ENCODE measurements at places on chromosomes 4 and X.

DNA sequence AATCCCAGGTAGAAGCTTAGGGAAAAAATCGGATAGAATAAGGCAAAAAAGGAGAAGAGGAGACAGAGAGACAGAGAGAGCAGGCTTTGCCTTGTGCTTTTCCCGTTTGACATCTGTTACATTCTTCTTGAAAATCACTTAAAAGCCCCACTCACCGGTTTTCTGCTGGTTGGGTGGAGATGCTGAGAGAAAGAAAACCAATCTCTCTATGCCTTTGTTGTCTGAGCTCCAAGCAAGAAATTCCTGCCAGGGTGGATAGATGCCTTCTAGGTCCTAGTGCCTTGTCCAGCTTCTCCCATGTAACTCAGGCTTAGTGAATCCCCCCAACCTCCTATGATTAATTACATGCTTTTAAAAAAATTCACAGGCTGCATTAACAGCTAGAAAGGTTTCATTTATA, at the start of gene DCX:
Gene DCX, minus strand, starts transcription at position 210 of the 400 bp plus-strand sequence. CDS start 1,794 bp downstream, outside the sequence.
- DNase-seq = no peak

GRCh38 chr4:53234111-53234510, 131.8 kb downstream of the SCFD2 start:
- no peak for DNase-seq

- no peak for DNase-seq
These were observed 32.9 kb upstream of the GPR78 start for GRCh38 chr4:8547108-8547911.

DNA sequence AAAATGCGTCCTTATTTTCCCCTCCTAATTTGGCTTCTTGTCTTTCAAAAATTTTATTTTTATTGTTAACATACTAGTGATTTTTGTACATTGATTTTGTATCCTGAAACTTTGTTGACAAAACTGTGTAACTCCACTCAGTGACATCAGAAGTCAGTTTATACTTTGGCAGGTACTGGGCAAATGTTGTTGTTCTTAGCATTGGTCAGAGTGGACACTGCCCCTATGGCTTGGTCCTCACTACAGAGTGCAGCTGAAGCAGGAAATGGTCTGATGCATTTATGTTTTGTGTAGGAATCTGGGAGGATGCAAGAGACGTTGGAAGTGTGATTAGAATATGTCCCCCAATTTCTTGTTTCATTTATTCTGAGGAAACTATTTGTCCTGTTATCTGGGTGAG, 205.5 kb upstream of the CENPE start:
- no peak for DNase-seq

DNA sequence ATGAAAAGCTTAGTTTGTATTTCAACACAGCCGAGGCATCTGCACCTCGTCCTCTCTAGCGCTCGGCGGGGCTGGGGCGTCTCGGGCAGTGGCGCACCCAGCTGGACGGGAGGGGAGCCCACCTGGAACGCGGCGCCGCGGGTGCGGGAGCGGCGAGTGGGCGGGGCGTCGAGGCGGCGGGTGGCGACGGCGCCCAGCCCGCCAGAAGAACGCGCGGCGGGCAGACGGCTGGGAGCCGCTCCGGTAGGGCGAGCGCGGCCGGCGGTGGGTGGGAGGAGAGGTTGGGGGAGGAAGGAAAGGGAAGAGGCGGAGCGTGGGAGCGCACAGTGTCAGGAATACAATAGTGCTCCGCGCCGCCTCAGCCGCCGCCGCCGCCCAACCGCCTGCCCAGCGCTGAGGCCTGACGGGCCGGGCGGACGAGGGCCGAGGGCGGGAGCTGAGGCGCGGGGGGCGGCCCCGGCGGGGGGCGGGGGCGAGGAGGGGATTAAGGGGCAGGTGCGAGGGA, at the start of gene JADE3:
Gene JADE3, plus strand, starts transcription at position 324 of the 505 bp plus-strand sequence. CDS start 72,474 bp downstream, outside the sequence.
- peak; percentile 92 for DNase-seq

DNA sequence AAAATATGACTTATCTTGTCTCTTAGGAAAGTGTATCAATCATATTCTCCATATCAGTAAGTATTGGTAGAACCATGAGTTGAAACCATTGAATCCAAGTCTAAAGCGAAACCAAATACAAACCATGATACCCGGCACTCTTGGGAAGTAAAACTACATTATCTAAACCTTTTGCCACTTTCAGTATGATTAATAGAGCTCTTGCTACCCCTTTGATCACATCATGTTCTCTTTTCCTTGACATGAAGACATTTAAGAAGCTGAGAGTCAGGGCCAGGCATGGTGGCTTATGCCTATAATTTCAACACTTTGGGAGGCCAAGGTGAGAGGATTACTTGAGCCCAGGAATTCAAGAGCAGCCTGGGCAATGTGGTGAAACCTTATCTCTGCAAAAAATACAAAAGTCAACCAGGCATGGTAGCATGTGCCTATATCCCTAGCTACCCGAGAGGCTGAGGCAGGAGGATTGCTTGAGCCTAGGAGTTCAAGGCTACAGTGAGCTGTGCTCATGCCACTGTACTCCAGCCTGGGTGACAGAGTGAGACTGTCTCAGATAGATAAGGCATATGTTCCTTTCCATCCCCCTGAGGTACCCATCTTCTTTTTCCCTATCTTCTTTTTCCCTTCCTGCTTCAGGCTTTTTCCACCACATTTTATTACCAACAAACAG, 45.4 kb downstream of the CEP135 start:
- no peak for DNase-seq

- no peak for DNase-seq
These were observed 642.4 kb downstream of the TRIML1 start for GRCh38 chr4:188781655-188782054.

DNA sequence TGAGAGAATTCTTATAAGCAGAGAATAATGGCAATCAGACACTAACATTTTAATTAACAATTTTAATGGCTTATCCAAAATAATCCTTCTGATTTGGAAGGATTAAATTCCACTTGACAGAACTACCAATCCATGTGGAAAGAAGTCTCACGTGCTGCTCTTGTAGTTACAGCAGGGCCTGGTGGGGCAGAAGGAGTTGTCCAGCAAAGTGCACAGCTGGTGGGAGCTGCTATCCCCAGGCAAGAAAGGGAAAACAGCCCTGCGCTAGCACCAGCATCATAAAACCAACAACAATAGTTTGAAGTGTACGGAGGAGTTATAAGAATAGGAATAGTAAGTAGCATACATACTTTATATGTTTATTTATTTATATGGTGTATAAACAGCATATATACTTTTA, 127.4 kb upstream of the TRIM2 start:
- no peak for DNase-seq

GRCh38 chr4:42445038-42445437, 47.8 kb downstream of the SHISA3 start:
- DNase-seq = no peak

DNA sequence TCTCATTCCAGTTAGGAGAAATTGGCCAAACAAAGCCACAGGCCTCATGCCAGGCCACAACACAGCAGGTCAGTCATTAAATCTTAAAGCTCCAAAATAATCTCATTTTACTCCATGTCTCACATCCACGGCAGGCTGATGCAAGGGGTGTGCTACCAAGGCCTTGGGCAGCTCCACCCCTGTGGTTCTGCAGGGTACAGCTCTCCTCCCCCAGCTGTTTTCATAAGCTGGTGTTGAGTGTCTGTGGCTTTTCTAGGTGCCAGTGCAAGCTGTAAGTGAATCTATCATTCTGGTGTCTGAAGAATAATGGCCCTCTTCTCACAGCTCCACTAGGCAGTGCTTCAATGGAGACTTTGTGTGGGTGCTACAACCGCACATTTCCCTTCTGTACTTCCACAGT, 949.2 kb downstream of the TECRL start:
- DNase-seq = no peak

GRCh38 chrX:13196782-13197181, 123.1 kb downstream of the ATXN3L start:
- no peak for DNase-seq

DNA sequence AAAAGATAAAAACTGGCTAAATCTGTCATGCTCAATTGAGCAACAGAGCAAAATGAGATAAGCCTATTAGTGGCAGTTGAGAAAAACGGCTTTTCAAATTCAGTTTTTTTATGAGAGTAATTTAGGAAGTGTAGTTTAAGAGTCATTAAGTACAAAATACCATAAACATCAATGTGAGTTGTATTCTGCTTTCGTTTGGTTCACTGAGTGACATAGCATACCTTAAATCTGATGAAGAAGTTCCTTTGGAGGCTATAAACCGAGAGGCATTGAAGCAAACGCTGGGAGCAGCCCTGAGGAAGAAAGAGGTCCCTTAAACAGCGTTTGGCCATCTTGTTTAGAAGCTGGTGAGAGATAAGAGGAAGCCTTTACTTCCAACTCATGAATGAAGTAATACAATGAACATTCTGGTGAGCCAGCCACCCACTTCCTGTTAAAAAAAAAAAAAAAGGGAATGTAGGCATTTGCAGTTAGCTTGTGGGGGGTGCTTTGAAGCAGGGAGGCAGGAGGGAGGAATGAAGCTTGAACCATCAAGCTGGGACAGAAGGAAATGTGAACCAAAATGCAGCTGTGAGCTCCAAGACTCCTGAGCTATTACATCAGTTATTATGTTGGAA, 132.3 kb downstream of the ZNF330 start:
- DNase-seq = no peak

DNA sequence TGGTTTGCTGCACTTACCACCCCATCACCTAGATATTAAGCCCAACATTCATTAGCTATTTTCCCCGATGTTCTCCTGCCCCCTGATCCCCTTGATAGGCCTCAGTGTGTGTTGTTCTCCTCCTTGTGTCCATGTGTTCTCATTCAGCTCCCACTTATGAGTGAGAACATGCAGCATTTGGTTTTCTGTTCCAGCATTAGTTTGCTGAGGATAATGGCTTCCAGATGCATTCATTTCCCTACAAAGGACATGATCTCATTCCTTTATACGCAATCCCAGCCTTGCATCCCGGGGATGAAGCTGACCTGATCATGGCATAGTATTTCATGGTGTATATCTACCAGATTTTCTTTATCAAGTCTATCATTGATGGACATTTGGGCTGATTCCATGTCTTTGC, 99.0 kb upstream of the DCAF12L2 start:
- DNase-seq = no peak

GRCh38 chrX:23888887-23889501, 18.7 kb downstream of the APOO start:
- DNase-seq = no peak

- no peak for DNase-seq
These were observed 427 bp downstream of the ZNF182 start for GRCh38 chrX:48003367-48003757.

DNA sequence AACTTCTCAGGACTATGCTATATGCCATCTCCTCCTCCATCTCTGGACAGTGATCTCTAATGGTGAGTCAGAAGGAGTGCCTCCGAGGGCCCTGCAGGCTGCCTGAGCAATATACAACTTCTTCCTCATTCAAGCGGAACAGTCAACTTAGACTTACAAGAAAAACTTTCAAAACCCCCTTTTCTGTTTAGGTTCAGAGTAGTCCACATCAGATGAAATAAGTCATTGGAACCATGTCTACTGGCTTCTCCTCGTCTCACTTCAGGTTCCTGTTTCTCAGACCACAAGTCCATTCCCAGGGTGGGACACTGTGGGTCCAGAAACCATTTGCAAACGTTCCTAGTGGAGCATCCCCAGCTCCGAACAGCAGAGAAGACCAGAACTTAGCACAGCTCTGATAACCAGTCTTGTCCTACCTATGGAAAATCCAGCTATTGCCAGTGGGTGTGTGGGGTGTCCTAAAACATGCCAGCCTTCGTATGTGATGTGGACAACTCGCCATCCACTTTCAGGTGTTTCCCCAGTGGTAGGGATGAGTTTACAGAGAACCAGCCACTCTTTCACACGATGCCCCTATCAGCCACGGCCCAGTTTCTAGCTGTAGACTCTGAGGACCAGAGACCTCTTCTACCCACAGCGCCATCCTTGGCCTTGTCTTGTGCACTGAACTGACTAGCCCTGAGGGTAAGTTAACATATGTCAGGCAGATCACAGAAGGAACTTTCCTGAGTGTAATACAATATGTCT, 32.7 kb upstream of the NKRF start:
- no peak for DNase-seq

DNA sequence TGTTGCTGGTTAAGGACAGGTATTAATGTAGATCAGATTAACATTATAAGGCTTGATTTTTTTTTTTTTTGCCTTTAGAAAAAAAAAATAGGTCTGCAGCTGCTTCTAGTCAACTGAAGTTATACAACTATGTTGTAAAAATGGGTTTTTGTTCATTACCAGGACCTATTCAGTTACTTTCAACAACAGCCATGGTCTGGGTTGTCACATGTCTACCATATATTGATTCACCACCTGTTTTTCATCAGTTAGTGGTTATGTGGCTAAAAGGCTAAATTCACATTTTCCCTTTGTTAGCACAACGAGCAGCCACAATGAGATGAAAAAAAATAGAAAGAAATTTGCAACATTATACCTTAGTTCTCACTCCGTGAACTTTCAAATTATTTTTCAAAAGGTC, 45.5 kb downstream of the GLRB start:
- no peak for DNase-seq

GRCh38 chr4:152727784-152728183, 48.0 kb upstream of the TMEM154 start:
- DNase-seq = no peak

DNA sequence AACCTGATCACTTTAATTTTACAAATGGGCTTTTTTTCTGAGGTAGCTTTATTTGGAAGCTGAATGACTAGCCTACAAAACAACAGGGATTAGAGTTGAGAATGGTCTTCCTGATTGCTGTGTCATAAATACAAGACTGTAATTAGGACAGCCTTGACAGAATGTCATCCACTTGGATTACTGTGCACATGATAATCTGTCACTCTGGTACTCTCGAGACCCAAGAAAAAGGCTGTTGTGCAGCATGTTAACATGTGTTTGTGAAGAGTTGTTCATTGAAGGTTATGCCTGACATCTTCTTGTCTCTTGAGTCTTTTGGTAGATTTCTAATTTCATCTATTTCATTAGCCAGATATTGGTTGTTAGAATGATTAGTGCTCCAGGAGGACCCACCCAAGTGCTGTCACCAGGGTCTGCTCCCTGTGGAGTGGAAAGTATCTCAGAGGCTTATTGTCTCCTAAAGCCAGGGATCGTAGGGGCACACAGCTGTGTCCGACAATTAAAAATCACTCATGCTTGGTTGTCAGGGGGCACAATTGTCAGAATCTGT, 212.2 kb upstream of the GPRIN3 start:
- DNase-seq = no peak

DNA sequence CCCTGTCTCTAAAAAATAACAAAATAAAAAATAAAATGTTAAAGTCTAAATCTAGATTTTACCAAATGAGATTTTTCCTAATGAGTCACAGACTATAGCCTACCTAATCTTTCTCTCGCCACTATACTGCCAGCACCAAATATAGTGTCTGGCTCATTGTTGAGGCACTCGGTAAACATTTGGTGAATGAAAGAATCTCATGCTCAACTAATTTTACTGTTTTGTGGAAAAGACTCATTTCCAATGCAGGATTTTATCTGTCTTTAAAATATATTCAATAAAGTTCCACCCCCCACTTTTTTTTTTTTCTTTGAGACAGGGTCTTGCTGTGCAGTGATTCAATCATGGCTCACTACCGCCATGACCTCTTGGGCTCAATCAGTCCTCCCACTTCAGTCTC, 71.5 kb downstream of the PLS3 start:
- DNase-seq = no peak
